ENCODE measurements at places on chromosomes 5 and 9.

GRCh38 chr9:26727471-26727870 lies 165.1 kb downstream of the CAAP1 start:
- no peak for DNase-seq

DNA sequence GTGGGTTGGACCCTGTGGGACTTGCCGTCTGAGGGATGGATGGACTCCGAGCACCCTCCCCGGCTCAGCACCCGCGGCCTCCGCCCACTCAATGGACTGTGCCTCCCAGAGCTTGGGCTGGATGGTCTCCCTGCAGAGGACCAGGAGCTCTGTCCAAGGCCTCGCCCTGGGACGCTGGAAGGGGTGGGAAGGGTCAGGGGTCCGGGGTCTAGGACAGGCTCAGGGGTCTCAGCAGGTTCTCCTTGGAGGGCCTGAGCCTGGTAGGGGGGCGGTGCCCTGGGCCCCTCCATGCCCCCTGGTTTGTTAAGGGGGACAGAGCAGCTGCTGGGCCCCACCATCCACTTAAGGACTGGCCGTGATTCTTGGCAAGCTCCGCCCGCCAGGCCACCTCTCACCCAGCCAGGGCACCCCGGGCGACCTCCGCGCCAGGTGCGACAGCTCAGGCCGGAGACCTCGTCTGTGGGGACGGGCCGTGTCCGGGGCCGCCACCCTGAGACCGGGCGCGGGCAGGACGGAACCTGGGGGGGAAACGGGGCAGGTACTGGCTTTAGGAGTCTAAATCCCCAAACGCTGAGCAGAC lies 29.2 kb downstream of the EXOC3 start:
- DNase-seq: no peak

- no peak for DNase-seq
Measured at GRCh38 chr9:107635803-107636174, 146.2 kb upstream of the KLF4 start.

GRCh38 chr5:33789567-33789957 lies 102.2 kb downstream of the ADAMTS12 start:
- no peak for DNase-seq

DNA sequence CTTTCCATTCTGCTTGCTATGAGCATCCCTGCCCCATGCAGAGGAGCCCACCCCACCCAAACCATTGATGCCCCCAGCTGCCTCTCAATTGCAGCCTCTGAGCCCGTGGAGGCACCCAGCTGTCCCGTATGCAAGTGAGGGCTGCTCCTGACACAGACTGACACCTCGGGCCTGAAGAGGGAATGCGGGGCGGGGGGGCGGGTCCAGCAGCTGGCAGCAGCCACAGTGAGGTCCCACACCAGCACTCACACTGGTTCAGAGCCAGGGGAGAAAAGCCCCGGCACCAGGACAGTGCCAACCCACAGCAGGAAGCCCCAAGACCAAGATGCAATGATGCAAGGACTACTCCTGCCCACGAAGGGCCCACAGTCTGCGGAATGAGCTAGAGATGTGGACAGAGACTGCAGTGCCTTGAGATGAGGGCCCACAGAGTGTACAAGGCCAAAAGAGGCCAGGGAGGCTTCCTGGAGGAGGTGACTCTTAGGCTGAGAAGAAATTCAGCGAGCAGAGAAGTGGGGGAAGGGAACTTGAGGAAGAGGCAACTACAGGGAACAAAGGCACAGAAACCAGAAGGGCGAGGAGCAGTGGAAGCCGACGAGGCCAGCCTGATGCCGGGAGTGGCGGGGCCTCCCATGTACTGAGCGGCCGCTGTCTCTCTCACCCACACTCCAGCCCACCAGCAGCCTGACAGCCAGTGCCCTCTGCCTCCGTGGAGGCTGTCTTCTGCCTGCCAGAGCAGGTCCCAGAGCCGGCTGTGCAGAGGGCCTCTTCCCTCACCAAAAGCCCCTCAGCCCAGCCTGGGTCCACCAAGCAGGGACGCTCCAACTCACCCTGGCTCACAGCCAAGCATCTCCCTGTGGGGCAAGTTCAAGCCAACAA lies 9.2 kb downstream of the EEIG1 start:
- DNase-seq: no peak

DNA sequence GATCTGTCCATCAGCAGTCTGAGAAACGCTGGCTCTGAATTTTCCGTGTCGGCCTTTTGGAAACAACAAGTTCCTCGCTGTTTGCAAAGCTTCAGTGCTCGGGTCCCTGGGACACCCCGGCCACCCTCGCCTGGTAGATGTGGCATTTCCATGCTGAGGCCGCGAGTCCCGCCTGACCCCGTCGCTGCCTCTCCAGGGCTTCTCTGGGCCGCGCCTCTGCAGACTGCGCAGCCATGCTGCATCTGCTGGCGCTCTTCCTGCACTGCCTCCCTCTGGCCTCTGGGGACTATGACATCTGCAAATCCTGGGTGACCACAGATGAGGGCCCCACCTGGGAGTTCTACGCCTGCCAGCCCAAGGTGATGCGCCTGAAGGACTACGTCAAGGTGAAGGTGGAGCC lies 4.7 kb downstream of the NTNG2 start:
- DNase-seq: no peak

DNA sequence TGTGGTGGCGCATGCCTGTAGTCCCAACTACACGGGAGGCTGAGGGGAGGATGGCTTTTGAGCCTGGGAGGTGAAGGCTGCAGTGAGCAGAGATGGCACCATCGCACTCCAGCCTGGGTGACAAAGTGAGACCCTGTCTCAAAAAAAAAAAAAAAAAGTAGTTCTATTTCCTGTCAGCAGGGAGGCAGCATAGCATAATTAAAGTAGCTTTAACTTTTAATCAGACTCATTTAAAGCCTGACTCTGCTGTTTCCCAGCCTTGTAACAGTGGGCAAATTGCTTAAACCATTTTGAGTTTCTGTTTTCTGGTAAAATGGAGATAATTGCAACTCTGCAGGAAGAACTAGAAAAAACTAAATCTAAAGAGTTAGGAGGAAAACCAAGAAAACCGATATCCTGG lies 31.2 kb downstream of the CNOT6 start:
- no peak for DNase-seq

DNA sequence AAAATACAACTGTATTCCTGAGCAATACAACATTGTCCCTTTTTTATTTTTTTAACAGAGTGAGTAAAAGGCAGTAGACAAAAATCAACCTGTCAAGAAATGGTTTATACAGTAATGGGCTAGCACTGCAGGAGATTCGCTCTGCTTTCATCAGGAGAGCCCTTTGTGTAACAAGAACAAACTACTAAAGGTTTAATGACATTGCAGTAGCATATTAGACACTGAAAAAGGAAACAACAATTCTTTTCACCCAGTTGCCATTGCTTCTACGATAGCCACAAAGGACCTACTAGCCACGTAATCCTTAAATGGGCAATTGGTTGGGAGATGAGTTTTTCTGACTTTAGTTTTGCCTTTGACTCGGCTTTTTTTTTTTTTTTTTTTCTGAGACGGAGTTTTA lies 319.8 kb upstream of the TRPM3 start:
- DNase-seq: no peak

DNA sequence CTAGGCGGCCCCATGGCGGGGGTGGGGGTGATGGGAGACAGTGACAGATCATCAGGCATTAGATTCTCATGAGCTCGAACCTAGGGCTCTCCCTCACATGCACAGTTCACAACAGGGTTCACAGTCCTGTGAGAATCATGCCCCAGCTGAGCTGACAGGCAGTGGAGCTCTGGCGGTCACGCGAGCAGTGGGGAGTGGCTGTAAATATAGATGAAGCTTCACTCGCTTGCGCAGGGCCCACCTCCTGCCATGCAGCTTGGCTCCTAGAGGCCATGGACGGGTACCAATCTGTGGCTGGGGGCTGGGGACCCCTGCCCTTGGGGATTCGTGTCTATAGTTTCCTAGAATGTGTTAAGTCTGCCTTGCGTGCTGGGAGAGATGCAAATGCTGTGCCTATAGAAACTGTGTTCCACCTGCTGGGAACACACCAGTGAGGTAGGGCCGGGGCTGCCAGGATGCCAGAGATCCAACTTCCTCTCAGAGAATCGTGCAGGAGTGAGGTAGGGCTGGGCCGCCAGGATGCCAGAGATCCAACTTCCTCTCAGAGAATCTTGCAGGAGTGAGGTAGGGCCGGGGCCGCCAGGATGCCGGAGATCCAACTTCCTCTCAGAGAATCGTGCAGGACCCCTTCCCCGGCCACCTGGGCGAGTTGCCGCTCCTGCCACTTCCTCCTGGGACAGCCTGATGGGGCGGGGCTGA lies 14.1 kb upstream of the EXOC3 start:
- no peak for DNase-seq

GRCh38 chr9:20300430-20301115 lies 321.7 kb downstream of the MLLT3 start:
- no peak for DNase-seq

GRCh38 chr5:113748403-113748802 lies 234.9 kb downstream of the YTHDC2 start:
- DNase-seq: no peak

DNA sequence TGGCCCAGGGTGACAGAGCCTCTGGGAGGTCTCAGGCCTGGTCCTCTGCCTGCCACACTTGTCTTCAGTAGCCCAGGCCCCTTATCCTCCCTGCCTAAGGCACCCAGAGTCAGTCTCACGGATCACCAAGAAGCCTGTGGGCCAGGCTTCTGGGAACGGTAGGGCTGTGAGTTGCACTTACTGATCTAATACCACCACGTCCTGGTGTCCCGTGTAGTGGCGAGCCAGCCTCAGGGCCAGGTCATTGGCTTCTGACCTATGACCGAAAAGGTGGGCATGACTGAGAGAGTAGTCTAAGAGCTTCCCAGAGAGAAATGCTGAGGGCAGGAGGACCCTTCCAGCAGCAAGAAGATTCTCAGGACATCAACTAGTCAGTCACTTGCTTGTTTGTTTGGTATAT lies 7.4 kb downstream of the PHYKPL start:
- DNase-seq: no peak

DNA sequence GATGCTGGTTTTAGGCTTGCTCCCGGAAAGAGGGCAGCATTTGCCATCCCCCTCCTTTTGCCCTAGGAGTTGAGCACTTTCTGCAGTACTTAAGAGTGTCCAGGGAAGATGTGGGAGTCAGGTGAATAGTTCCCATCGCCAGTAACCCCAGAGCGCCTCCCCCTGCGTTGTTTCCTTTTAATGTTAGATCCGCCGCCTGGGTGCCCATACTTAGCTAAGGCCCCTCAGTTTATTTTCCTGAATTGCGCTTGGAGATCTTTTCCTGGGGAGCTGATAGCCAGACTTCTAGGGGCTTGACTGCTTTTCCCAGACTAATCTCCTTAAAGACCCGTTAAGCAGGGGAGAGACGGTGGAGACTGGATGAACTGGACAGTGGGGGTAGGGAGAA lies 377 bp upstream of the PCDHAC2 start:
- DNase-seq: no peak

GRCh38 chr9:97935276-97935675 lies 2.7 kb downstream of the HEMGN start:
- no peak for DNase-seq

DNA sequence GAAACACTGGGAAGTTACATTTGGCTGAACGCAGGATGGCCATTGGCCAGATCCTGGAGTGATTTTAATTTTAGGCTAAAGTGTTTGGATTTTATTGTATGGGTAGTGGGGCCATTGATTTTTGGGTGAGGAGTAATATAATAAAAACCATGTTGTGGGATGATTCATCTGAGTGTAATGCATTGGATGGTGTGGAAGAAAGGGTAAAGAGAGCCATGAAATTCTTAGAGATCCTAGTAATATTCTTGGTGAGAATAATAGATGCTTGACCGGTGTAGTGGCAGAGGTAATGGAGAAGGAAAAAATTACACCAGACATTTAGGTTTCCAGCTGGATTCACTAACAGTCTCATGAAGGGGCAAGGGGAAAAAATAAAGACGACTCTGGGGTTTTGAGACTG lies 158.1 kb downstream of the NPR3 start:
- DNase-seq: no peak

- DNase-seq: no peak
Measured at GRCh38 chr5:16508730-16509531, 43.3 kb upstream of the ZNF622 start.

DNA sequence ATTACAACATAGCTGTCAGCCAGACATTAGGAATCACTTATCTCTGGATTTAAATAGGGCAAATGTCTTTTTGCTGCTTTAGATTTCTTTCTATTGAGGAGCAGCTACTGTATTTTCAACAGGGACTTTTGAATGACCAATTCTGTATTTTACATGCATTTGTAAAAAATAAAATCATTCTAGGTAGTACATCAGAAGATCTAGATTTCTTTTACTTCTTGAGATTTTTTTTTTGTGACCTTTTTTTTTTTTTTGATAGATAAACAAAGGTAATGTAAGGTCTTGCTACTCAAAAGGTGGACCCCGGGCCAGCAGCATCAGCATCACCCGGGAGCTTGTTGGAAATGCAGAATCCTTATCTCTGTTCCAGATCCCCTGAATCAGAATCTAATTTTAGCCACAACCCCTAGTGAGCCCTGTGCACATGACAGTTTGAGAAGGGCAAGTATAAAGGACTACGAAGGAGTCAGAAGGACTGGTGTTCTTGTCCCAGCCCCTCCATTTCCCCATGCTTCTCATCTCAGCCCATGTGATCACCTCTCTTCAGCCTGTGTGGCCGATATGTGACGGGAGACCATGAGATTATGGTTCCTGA lies 37.7 kb upstream of the CKMT2 start:
- DNase-seq: no peak

DNA sequence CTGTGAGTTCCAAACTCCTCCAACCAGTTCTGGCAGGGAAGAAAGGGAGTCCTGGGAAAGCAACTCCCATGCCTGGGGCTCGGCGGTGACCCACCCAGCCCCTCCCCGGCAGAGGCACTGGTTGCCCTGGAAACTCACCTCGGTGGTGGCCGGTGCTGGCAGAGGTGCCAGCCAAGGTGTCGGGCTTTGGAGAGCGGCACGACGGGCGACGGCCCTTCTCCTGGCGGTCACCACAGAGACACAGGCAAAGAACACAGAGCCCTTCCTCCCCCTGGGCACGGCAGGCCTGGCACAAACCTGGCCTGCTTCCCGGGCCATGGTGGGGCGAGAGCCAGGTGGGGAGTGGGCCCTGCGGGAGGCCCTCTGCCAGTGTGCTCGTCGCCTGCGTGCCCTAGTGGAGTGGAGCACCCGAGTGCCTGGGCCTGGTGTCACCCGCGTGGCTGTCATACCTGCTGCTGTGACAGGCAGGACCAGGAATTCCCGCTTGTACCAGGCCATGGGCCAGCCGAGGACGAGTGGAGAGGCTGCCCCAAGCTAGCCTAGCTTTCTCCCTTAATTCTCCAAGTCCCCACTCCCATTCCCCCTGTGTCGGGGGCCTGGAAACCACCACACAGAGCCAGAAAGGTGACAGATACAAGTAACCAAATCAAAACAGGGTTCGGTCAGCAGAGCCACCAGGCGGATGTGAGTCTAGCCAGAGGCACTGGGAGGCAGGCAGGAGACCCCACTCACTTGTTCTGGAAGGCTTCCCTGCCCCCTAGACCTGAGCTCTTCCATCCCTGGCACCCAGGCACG lies 8.2 kb upstream of the RALGDS start:
- no peak for DNase-seq

DNA sequence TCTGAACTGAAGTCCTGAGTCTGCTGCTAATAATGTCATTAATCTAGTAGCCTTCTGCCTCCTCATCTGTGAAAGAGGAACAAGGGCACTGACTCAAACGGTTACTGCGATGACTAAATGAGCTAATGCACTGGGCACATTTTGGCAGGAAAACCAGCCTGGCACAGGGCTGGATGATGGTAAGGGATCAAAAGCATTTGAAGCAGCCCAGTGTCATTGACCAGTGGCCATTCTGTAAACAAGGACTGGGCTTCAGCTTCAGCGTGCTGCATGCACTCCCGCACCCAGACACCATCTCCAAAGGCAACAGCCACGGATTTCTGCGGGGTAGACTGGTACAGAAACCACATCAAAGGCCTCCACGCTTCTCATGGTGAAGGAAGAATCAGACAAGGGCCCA lies 8.0 kb downstream of the GCNT4 start:
- no peak for DNase-seq
